ENCODE measurements at places on chromosomes 1 and 21.

GRCh38 chr1:233089251-233089650, 138.8 kb downstream of the NTPCR start:
- no peak for DNase-seq

GRCh38 chr1:96338622-96339021, 383.0 kb upstream of the PTBP2 start:
- no peak for DNase-seq

DNA sequence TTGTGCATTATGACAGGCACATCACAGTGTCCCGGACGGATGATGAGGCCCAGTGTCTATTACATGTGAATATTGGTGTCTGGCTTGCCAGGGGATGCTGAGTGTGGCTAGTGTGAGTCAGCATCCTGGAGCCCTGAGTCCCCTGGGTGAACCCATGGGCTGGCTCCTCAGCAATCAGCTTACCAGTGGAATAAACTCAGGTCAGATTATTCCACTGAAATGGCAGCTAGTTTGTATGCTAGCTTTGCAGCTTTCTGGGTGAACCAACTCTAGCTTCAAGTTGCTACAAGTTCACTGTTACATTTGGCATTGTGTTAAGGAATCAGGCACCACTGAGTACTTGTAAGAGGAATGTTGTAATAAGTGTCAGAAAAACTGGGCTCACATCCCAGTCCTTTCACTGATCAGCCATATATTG, 23.9 kb upstream of the RPTN start:
- no peak for DNase-seq

- DNase-seq = peak; percentile 81
These were observed 14.0 kb downstream of the RNF187 start for GRCh38 chr1:228500901-228501871.

DNA sequence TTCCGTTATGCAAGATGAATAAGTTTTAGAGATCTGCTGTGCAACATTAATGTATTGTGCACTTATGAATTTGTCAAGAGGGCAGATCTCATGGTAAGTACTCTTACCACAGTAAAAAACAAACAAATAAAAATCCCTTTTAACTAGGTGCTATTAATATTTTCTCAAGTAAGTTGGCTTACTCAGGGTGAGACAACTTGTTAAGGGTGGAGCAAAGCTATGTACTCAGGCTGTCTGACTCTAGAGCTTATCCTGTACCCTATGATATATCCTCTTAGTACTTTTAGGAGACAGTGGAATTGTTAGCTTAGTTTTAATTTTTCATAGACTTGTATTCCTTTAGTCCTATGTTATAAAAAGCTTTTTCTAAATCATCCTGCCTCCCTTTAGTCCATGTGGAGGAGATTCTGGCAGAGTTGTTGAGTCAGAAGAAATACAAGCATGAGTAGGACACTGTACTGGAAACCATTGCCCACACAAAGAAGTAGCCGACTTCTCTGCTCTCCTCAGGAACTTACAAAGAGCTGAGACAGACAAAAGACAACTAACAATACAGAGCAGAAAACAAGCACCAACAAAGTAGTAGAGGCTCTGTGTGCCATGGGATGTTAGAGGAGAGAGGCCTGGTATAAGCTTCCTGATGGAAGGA, 49.2 kb downstream of the S1PR1 start:
- DNase-seq = no peak

- no peak for DNase-seq
These were observed 262.0 kb downstream of the TNR start for GRCh38 chr1:175481126-175482070.

DNA sequence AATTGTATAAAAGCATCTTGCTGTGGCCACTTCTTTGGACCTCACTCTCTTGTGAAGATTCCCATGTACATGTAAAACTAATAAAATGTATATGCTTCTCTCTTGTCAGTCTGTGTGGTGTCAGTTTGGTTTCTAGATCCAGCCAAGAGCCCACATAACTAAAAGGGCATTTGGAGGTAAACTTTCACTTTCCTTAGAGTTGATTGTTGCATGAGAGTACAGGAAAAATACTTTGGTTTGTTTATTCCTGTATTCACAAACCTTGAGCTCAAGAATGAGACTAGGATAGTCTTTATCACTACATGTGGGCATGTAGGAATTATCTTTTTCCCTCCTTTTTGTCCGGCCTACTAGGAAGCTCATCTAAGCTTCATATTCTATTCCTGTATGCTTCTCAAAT, 50.9 kb downstream of the KCTD3 start:
- DNase-seq = no peak

GRCh38 chr1:247300491-247301175, 31.0 kb downstream of the ZNF496 start:
- DNase-seq = no peak

- DNase-seq = peak; percentile 55
These were observed 12.9 kb upstream of the RNU1-4 start for GRCh38 chr1:16727190-16728111.

DNA sequence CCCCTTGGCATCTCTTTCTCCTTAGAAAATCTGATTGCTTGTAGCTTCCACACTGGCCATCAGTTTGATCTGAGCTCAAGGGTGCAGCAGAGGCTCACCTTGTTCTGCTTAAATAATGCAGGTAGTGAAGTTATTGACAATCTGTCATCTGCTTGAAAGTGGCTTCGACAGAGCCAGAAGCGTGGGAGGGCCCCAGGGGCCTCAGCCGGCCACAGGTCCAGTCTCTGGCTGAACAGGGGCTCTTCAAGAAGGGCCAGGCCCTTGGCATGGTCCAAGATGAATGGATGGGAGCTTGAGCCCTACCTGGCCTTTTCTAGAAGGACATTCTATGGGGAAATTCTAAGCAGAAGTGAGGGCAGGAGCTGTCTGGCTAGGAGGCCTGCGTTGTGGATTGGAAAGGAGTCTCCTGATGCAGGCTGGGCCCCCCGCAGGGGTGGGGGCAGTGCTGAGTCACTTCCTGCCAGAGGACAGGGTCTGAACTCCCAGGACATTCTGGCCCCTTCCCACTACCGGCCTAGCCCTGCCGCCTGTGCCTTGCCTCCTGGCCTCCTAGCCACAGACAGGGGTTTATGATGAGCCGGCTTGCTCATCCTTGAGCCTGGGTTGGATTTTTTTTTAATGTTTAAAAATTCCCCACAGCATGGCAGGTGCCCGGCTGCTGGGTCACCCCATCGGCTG, 162.3 kb upstream of the VAMP3 start:
- no peak for DNase-seq

DNA sequence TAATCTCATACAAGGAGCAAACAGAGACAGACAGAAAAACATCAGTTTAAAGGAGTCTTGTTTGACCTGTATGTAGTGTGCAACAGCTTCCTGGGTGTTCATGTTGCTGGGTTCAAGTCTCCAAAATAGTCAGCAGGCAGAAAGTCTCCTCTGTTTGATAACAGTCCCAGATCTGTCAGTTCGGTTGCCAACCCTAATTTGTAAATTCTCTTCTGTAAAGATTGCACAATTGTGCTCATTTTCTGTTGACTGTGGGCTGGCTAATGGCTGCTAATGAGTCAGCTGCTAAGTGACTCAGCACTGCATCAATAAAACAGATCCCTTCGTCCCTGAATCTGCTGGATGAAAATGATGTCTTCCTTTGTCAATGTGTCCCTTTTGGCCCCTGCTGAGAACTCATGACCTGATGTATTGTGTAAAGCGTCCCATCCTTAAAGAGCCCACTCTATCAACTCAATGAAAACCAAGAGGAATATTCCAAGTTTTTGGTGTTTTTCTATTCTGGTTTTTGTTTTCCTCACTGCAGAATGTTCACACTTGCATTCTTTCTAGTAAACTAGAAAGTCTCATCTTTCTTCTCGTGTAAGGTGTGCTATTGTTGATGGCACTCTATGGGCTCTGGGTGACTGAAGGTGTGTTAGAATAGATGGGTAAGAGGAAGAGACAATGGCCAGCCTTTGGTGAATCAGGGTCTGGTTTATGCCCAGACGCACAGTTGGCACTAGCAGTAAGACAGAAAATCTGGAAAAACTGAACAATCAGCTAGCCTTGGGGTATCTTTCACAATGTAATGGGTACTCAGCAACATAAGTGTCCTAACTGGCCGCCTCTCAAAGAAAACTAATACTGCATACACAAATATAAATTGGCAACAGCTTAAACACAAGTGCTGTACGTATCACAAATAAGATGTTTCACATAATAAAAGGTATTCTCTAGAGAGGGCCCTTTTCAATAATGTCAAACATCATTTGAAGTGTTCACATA, 75.1 kb upstream of the SIPA1L2 start:
- DNase-seq = no peak

- DNase-seq = no peak
These were observed 21.6 kb upstream of the CFHR1 start for GRCh38 chr1:196797891-196798290.

- DNase-seq = no peak
These were observed 27.2 kb upstream of the FOXE3 start for GRCh38 chr1:47388891-47389238.

DNA sequence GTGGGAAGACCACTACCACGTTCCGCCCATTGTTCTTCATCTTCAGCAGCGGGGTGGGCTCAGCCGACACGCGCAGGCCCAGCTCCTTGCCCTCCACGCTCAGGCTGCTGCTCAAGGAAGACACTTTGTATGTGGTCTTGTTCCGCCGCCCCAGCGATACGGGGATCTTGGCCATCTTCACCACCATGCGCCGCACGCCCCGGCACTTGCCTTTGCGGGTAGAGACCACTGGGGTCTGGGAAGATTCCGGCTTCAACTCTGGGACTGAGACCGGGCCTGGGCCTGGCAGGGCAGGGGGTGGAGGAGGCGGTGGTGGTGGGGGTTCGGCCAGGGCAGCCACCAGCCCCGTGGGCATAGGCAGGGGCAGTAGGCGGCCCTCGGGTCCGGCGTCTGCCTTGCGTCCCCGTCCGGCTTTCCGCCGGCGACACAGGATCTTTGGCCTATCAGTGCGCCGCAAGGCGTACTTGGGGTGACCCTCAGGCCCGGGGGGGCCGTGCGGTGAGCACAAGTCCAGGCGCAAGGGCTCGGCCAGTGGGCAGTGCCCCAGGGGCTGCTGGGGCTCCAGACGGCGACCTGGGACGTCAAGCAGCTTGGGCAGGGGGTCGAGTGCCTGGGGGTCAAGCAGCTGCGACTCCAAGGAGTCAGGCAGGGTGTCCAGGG, 53.3 kb downstream of the AHDC1 start:
- no peak for DNase-seq

DNA sequence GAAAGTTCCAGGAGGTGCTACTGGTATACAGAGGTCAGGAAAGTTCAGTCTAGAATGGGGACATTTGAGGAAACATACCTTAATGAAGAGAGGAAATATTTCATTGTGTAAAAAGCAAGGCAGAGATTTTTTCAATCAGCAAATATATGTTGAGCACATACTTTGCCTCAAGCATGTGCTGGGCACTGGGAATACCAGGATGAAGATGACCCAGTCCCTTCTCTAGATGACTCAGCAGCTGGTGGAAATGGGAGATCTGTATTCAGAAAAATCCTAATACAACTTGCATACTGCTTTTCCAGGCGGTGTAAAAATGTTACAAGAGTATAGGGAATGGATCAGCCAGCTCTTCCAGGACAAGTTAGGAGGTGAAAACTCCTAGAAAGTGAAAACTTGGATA, 229.3 kb downstream of the FGGY start:
- no peak for DNase-seq

- no peak for DNase-seq
These were observed 5.3 kb downstream of the COL18A1 start for GRCh38 chr21:45410151-45410864.

- no peak for DNase-seq
These were observed 15.3 kb downstream of the BEND5 start for GRCh38 chr1:48761411-48761810.

- DNase-seq = no peak
These were observed 444.7 kb downstream of the ADGRL2 start for GRCh38 chr1:82245345-82246014.

DNA sequence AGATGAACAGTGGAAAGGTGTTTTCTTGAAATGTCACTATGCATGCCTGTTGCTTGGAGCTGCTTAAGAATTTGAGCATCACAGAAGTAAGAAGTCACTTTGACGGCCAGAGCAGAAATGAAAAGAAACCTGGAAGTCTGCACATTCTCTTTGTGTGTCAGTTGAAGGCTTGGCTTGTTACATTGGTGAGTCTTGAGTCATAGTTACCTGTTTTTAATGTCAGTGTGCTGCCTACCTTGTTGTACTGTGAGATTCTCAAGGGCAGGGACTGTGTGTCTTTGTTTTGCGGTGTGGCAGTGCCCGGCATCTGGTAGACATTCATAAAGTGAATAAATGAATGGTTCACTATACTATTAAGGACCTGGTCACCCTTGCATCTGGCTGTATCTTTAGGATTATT, 9.9 kb downstream of the OTUD3 start:
- no peak for DNase-seq

GRCh38 chr1:248857749-248858095, 1.2 kb downstream of the ZNF692 start:
- DNase-seq = no peak

- no peak for DNase-seq
These were observed 4.1 kb upstream of the TFAP2E start for GRCh38 chr1:35568975-35569395.

DNA sequence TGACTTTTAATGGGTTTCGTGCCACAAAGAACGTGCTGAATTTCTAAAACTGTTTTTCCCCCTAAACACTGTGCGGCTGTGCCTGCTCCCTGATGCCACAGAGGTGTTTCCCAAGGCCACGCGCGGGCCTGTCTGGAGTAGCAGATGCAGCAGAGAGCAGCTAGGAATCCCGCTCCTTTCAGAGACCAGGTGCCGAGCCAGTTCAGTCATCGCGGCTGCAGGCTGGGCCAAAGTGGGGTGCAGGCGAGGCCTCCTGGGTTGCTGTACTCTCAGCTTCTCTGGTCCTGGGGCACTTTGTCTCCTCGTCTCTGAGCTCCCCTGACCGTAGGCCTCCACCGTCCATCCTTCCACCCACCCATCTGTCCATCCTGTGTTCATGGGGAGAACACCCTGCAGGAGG, 17.4 kb upstream of the DIP2A start:
- no peak for DNase-seq

DNA sequence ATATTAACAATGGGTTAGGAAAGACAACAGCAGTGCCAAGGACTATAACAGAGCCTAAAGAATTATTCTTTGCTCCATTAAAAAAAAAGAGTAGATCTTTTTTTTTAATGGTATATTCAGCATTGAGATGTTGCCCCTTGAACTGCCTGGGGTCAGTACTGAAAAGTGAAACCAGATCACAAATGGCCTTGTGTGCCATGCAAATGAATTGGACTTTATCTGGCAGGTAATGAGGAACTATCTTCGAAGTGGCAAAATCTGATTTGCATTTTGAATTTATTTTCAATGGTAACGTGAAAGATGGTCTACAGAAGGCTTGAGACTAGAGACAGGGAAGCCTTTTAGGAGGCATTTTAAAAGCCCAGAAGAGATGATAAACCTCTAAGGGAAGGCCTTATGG, 21.4 kb upstream of the PKN2 start:
- DNase-seq = no peak

GRCh38 chr1:33609739-33610138, 137.3 kb downstream of the ZSCAN20 start:
- no peak for DNase-seq

- DNase-seq = no peak
These were observed 48.9 kb downstream of the UBIAD1 start for GRCh38 chr1:11321656-11322491.

GRCh38 chr1:27591622-27592021, 12.3 kb downstream of the AHDC1 start:
- DNase-seq = no peak

GRCh38 chr1:76507376-76507775, 359.9 kb upstream of the ST6GALNAC5 start:
- DNase-seq = no peak

- no peak for DNase-seq
These were observed 145.6 kb downstream of the FMN2 start for GRCh38 chr1:240237305-240237721.

- no peak for DNase-seq
These were observed 365.7 kb upstream of the USP24 start for GRCh38 chr1:55580845-55581332.

GRCh38 chr1:105678334-105678733, 1378.1 kb upstream of the PRMT6 start:
- no peak for DNase-seq
